ENCODE measurements at places on chromosomes 1 and 21.
A peak's percentile ranks its signal among the peaks of the same experiment; 100 is the strongest.

DNA sequence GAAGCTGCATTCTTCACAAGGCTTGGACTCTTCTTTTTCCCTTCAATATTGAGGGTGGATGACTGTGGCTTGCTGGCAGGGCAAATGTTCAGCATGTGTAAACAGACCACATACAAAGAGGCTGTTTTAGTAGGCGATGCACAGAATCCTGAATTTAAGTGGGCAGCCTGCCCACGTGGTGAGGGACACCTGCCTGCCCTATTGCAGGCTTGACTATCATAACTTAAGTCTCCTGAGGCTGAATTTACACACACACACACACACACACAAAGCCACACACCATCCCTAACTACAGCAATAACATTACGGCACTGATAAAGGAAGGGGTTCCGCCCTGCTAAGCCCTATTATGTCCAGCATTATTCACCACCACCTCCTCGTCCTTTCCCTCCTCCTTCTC is 15.9 kb downstream of the SYT2 start:
- no peak for DNase-seq

DNA sequence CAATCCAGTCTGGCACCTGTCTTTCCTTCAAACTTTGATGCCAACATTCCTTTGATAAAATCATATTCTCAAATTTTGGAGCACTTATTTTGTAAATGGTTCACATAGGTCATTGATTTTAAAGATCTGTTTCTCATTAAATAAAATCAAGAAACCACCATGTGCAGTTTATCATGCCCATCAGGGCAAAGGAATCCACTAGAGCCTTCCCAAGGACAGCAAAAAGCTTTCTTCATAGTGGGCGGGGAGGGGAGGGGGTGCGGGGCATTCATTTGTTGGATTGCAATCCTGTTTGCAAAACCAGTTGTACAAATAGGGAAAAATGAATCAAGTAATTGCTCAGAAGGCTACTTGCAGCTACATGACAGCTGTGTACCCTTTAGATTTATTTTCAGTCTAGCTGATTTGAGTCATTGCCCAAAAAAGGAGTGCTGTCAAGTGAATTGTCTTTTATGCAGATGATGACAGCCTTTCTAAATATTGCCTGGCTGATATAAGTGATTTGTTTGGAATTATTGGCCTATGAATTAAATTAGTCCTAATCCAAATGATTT is 23.0 kb downstream of the LRRC8B start:
- DNase-seq: no peak

- no peak for DNase-seq
Observed at GRCh38 chr1:40646315-40646714, 19.2 kb downstream of the RIMS3 start.

DNA sequence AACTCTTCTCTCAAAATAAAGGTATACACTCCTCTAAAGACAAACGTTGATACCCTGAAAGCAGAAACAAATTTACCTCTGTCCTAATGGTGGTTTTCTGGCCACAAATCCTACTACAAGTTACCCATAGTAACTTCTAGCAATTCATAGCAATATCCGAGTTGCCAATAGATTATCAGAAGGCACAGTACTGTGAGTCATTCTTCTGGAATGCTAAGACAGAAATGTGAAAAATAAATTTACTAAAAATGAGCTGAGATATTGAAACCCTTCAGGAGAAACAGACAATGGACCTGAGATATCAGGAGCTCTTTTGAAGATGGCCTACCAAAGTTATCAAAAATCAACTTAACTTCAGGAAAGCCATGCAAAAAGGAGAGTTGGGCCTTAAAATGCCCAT is 715.0 kb upstream of the ADAMTS5 start:
- DNase-seq: no peak

DNA sequence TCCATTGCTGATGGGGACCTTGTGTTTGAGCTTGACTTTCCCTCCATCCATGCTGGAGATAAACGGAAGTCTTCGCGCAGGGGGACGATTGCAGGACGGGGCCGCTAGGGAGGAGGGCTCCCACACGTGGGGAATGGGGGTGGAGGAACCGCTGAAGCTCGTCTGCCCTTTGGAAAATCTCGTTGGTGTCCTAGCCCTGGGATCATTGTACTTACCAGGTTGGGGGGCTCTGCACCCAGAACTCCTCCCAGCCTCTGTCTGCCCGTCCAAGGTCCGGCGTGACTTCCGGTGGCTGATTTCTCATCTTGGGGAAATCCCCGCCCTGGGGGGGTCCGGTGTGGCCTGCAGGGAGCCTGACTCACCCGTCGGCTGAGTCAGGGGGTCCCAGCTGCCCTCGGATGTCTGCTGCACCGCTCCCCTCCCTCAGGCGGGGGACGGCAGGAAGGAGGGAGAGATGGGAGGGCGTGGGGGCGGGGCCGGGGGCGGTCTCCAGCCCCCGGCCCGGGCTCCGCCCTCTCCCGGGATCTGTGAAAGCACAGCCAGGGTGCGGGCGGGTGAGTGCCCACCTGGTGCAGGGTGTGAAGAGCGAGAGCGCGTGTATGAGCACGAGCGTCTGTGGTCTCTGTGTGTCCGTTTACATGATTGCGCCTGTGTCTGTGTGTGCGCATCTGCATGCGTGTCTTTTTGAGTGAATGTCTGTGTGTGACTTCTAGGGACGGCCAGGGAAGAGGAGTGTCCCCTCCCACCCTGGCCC is 35.8 kb downstream of the PIK3CD start:
- DNase-seq: peak; percentile 79

All from D341Med (cell line).